Upper lobe of left lung (tissue), 6 donors: ENCODE measurements at places on chromosomes 5 and 9. TPM values are rescaled to one million over a fixed set of nuclear protein-coding genes. Genes with fewer than 3 reads are reported as not detected.

Gene MTX3
- total RNA-seq: 17.0 TPM

DNA sequence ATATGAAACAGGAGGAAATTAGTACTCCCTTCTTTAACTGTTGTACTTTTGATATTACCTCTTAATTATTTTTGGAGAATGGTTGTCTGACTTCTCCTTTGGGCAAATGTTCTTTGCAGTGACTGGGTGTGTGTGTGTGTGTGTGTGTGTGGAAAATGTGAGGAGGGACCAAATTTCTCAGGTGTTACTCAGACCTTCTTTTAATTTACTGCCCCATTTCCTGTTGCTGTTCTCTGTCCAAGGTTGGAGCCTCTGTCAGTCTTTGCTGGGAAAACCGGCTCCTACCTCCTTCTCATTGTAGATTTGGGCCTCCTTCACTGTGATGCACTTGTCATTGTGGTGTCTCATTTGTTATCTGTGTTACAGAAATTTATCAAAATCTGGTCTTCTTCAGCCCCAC lies 68.4 kb downstream of the PBX3 start:
- DNase-seq: no peak
- H3K4me1 ChIP-seq: no peaks in the 10 kb centered on the region
- no peak overlapping the region for H3K27ac ChIP-seq
- no peak overlapping the region for H3K4me3 ChIP-seq

- DNase-seq: no peak
- H3K36me3 ChIP-seq: no peaks in the 10 kb centered on the region
- no peak overlapping the region for H3K4me3 ChIP-seq
Observed at GRCh38 chr5:110769000-110769681, 30.3 kb downstream of the SLC25A46 start.

DNA sequence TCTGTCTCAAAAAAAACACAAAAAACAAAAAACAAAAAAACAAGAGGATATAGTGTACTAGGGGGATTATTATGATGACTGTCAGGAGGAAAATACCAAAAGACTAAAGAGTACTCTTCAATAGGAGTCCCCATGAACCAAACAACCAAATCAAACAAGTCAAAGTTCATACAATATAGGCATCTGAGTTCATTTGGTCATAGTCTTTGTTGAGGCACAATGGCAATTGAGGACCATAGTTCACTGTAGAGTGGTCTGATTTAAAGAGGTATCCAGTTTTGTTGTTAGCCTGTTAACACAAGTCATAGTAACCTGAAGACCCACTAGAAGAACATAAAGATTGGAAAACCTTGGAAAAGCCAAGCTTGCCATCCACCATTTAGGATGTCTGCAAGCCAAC lies 11.3 kb upstream of the UBTD2 start:
- H3K27ac ChIP-seq: no peak overlapping the region
- no peaks in the 10 kb centered on the region for H3K36me3 ChIP-seq
- no peak overlapping the region for H3K4me3 ChIP-seq
- peaks cover 6% of the 10 kb centered on the region for H3K4me1 ChIP-seq
- no peaks in the 10 kb centered on the region for H3K27me3 ChIP-seq

Gene PCDHA1
- not detected for total RNA-seq

GRCh38 chr5:4781299-4781698 lies 358.8 kb upstream of the ADAMTS16 start:
- DNase-seq: no peak
- H3K27me3 ChIP-seq: no peaks in the 10 kb centered on the region
- no peak overlapping the region for H3K4me3 ChIP-seq
- H3K27ac ChIP-seq: no peak overlapping the region

Gene PDE6A
- not detected for total RNA-seq

Gene ARSK
- 2.1 TPM for total RNA-seq

- no peaks in the 10 kb centered on the region for H3K27me3 ChIP-seq
- H3K27ac ChIP-seq: no peak overlapping the region
- H3K4me3 ChIP-seq: no peak overlapping the region
- no peaks in the 10 kb centered on the region for H3K36me3 ChIP-seq
- DNase-seq: no peak
Observed at GRCh38 chr9:92163276-92163675, 48.1 kb upstream of the SPTLC1 start.

DNA sequence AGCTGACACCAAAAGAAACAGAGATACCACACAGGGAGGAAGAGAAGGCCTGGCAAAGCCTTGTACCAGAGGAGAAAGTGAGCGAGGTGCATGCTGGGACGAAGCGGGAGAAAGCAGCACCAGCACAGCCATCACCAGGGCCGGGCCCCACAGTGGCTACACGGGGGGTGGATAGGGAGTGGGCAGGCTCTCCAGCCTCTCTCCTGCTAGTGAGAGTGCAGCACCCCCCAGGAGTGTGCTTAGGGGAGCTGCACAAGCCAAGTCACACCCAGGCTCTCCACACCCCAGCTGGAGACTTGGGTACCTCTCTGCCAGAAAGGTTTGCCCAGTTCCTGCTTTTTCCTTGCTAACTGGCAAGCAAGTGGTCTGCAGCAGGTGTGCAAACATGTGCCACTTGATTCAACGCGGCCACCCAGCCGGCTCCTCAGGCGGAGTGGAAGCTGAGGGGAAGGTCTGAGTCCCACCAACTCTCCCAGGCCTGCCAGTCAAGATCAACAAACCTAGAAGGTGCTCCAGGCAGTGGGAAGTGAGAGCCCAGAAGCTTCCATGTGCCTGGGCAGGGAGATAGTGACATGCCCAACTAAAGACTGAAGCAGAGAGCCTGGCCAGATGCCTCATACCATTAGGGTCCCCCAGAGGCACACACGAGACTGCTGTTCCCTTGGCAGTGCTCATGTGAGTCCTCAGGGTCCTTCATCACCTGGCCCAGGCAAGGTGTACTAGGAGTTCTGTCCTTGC lies 39.9 kb downstream of the BICD2 start:
- peaks cover 37% of the 10 kb centered on the region for H3K36me3 ChIP-seq
- H3K27ac ChIP-seq: no peak overlapping the region
- H3K4me1 ChIP-seq: peaks cover 28% of the 10 kb centered on the region
- H3K4me3 ChIP-seq: no peak overlapping the region

DNA sequence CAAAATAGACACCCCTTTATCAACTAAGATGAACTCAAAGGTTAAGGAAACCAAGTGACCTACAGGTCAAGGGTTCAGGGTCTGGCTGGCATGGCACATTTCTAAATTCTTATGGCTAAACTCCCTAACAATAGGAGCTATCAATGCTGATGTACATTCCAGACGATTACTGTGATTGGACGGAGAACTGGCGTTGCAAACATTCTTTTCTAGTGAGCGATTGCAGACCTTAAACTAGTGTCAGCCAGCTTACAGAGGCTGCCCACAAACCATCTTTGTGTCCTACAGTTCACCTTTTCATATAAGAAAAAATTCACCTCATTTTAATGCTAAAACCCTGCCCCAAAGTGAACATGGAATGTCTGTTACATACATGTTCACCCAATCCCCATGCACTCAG lies 382.9 kb downstream of the MAT2B start:
- H3K4me1 ChIP-seq: no peaks in the 10 kb centered on the region
- no peaks in the 10 kb centered on the region for H3K27me3 ChIP-seq
- H3K36me3 ChIP-seq: no peaks in the 10 kb centered on the region
- no peak overlapping the region for H3K4me3 ChIP-seq
- no peak for DNase-seq

DNA sequence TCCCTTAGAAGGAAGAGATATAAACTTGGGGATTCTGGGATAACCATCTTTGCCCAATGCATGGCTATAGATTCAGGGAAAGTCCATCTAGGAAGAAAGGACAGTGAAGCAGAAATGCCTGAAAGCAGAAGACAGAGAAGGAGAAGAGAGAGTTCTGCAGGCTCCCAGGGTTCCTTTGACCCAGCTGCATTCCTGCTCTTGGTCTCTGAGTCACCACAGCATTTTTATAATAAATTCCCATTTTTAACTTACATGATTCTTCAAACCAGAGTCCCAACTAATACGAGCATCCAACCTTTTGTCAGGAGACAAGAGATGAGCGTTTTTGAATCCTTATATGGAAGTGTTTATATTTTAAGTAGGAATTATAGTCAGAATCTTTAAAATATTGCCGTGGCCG lies 12.0 kb upstream of the AOPEP start:
- H3K4me3 ChIP-seq: no peak overlapping the region
- no peaks in the 10 kb centered on the region for H3K4me1 ChIP-seq
- no peaks in the 10 kb centered on the region for H3K27me3 ChIP-seq
- no peaks in the 10 kb centered on the region for H3K36me3 ChIP-seq

GRCh38 chr5:39423331-39423751 lies 1.4 kb downstream of the DAB2 start:
- H3K27me3 ChIP-seq: no peaks in the 10 kb centered on the region
- peak; percentile 30 for DNase-seq

Gene SNCB
- total RNA-seq: not detected

Gene PCDHB5
- 2.3 TPM for total RNA-seq

Gene FAM78A
- 9.4 TPM for total RNA-seq

- no peak for DNase-seq
- peak overlapping the region; percentile 42 for H3K27ac ChIP-seq
- H3K4me1 ChIP-seq: peaks cover 35% of the 10 kb centered on the region
- H3K27me3 ChIP-seq: no peaks in the 10 kb centered on the region
Observed at GRCh38 chr9:106893088-106893487, 30.1 kb downstream of the ZNF462 start.

GRCh38 chr5:83377131-83377865 lies 94.2 kb upstream of the VCAN start:
- H3K4me1 ChIP-seq: no peaks in the 10 kb centered on the region
- no peak overlapping the region for H3K27ac ChIP-seq
- no peaks in the 10 kb centered on the region for H3K27me3 ChIP-seq
- no peak overlapping the region for H3K4me3 ChIP-seq
- DNase-seq: no peak

DNA sequence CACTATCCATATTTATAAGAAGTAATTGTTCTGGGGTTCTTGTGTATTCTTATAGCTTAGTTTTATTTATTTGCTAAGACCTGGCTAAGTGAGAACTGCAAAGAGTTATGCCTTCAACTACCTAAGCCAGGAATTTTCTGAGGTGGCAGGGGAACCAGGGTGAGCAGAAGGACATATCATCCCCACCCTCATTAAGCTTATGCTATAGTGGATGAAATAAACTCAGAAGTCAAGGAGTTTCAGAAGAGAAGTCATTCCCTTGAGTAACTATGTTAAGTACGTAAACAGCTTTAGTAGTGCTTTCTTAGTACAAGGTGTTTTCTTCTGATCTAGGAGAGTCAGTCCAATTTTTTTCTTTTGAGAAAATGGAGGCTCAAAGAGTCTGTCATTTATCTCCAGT lies 41.7 kb downstream of the STK32A start:
- H3K27ac ChIP-seq: no peak overlapping the region
- no peaks in the 10 kb centered on the region for H3K27me3 ChIP-seq
- DNase-seq: no peak
- no peak overlapping the region for H3K4me3 ChIP-seq
- no peaks in the 10 kb centered on the region for H3K4me1 ChIP-seq
- no peaks in the 10 kb centered on the region for H3K36me3 ChIP-seq

Gene PCDHB10
- 1.1 TPM for total RNA-seq
